ENCODE measurements at places on chromosomes 2 and 18.

GRCh38 chr2:161128885-161129284 lies 31.3 kb upstream of the TANK start:
- no peak for DNase-seq

DNA sequence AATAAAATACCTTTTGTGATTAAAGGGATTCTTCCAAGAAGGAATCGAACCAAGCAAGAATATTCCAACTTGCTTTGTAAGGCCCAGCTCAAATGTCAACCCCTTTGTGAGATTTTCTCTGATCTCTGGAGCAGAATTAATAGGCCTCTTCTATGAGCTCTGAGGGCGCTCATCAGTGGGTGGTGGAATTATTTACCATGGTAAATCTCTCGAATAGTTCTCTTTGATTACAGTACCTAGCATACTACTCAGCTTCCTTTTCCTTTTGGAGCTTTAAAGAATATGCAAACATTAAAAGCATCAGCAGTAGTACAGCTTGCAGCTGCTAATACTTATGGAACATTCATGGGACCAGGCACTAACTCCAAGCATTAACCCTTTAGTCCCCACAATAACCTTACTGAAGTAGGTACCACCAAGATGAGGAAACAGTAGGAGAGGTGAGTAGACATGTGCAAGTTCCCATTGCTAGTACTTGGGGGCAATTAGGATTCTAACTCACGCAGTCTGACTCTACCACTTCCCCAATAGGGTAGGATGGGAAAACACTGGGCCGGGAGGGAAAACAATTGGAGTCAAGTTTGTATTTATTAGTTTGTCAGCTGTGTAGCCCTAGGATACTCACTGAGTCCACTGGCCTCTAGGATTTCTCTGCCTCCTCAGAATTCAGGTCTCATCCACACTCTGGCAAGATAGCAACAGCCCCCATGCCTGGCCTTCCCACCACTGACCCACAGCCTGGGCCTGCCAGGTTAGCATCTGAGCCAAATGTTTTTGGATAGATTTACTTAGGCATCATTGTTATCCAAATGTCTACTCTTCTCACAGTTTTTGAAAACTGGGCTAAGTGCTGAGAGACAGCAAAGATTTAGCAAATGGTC lies 21.7 kb downstream of the ADD2 start:
- DNase-seq: no peak

GRCh38 chr2:41859615-41860514 lies 188.0 kb upstream of the PKDCC start:
- no peak for DNase-seq

DNA sequence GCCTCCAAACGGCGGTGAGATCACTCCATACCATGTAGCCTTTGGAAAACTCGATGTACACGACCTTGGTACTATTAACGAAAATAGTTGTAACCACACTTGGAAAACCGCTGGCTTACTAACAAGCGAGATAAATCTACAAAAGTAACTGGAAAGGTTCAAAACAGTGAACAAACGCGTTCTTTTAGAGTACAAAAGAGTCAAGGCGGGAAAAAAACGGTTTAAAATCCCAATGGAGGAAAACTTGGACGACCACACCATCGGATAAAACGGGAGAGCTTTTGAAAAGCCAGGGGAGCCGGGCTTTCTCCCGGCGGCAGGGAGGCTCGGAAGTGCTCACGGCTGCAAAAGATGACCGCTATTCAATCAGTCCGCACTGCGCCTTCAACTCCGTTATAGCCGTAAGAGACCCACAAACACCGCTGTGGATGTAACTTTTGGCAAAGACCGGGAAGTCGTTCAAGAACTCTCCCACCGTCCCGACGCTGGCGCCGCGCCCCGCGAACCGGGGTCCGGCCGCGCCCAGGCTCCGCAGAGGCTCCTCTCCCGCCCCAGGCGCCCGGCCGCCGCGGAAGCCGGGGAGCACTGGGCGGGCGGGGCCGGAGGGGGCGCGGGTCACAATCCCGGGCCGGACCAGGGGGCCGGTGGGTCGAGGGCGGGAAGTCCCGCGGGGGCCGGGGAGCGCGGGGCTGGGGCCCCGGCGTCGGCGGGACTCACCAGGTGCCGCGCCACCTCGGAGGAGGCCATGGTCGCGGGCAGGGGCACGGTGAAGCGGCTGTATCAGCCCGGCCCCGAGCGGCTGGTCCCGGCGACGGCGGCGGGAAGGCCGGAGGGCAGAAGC lies 465 bp downstream of the SEPTIN10 start:
- DNase-seq: no peak

DNA sequence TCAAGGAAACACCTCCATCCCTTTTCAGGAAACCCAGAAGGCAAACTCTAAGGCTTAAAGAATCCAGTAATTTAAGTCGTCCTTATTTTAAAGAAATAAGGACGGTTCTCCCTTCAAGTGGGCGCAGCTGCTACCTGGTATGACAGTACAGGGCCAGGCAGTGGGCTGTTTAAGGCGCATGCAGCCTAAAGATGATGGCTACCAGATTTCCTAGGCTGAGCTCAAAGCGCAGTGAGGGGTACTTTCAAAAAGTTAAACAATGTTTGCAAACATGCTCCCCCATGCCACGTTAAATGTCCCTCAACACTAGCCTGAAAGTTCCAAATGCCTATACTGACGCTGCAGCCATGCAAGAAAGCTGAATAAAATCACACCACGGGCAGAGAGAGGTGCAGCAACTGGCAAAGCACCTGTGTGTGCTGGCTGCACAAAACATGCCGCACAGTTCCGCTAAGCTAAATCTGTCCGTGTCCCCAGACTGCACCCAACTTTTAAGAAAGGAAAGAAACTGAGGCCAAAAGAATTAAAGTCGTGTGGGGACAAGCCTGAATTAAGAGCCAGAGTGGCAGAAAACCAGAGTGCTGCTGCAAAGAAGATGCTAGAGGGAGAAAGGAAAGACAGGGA lies 583 bp downstream of the HIBCH start:
- DNase-seq: no peak

GRCh38 chr2:70255637-70256314 lies 2.2 kb upstream of the PCYOX1 start:
- DNase-seq: no peak

DNA sequence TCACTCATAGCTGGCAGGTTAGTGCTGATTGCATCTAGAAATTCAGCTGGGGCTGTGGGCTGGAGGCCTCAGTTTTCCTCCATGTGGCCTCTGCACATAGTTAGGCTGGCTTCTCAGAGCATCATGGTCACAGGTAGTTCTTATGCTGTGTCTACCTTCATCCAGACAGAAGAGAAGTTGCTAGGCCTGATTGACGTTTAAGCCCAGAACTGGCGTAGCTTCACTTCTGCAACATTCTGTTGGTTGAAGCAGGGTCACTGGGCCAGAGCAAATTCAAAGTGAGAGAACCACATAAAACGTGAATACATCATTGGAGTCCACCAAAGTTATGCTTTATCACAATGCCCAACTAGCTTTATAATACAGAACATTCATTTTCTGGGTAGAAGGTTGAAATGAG lies 116.0 kb downstream of the SPP2 start:
- DNase-seq: no peak

DNA sequence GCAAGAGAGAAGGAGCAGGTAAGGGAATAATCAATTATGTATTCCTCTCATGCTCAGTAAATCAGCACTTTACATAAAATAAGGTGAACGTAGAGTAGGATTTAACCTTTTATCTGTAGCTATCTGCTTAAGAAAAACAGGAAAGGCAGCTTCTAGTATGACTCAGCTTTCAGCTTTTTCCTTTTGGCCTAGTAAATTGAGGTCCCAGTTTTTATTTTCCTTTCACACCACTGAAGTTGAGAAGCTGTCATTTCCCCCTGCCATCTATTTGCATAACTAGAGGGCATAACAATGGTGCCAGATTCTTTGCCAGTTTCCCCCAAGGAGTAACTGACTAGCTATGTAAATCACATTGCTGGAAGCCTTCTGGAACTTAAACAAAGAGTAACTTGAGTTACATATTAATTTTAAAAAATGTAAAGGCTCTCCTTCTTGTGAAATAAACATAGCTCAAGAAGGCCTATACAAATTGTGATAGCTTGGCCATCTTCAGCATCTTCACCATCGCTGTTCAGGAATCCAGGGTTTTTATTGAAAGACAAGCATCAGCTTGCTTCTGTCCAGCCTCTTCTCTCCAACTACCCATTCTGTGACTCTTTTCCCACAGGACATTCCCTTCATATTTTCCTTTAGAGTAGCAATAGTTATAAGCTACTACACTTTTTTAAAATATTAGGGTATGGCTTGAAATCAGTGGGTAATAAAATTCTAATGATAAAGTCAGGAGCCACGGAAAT lies 97.0 kb downstream of the KYNU start:
- DNase-seq: no peak

DNA sequence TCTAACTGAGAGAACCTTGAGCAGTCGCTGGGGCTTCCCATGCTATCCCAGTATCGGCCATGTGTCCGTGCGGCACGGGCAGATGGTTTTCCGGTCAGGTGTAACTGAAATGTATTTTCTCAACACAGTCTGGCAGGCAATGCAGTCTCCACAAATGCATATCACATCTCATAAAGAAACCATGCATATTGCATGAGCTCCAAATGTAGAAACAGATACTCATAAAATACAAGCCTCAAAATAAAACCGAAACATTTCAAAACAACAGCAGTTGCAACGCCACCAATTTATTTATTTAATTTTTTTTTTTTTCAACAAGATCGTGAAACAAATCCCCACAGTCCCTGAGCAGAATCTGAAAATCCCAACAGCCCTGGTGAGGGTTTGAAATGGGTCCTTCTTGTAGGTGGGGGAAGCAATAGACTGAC lies 299.4 kb downstream of the LPIN1 start:
- DNase-seq: no peak

DNA sequence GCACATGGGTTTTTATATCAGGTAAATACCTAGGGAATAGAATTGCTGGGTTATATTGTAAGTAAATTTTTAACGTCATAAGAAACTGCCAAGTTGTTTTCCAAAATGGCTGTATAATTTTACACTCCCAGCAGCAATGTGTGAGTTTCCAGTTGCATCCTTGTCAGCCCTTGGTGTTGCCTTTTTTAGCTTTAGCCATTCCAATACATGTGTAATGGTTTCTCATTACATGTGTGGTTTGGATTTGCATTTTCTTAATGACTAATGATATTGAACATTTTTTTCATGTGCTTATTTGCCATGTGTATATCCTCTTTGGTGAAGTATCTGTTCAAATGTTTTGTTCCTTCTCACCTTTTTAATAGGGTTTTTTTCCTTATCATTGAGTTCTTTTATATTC lies 70.8 kb downstream of the ABI2 start:
- no peak for DNase-seq

GRCh38 chr2:239223310-239224198 lies 177.3 kb downstream of the HDAC4 start:
- DNase-seq: no peak

Data from CD4-positive, alpha-beta T cell treated with Interleukin-17A for 1 hour (primary cell).